ENCODE measurements at places on chromosomes 1 and 21.

GRCh38 chr1:8831340-8831739 lies 13.9 kb upstream of the RERE start:
- no peak for DNase-seq

- DNase-seq: no peak
Observed at GRCh38 chr1:19676438-19676922, 11.8 kb downstream of the HTR6 start.

GRCh38 chr1:47213230-47213963 lies 18.6 kb downstream of the TAL1 start:
- DNase-seq: no peak

DNA sequence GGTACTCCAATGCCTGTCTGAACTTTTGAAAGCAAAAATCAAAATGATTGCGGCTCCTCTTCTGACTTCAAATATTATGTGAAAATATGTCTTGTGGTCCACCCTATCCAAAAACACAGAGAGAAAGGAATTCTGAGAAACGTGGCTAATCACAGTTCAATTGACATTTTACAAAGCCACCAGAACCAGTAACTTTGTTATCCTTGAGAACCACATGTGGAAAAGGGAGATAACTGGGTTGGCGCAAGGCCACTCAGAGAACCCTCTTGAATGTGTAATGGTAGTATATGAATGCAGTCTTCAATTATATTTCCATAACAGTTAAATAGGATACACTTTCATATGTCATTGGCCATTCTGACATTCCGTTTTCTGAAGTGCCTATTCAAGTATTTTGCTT lies 1030.0 kb upstream of the TMPRSS15 start:
- no peak for DNase-seq

DNA sequence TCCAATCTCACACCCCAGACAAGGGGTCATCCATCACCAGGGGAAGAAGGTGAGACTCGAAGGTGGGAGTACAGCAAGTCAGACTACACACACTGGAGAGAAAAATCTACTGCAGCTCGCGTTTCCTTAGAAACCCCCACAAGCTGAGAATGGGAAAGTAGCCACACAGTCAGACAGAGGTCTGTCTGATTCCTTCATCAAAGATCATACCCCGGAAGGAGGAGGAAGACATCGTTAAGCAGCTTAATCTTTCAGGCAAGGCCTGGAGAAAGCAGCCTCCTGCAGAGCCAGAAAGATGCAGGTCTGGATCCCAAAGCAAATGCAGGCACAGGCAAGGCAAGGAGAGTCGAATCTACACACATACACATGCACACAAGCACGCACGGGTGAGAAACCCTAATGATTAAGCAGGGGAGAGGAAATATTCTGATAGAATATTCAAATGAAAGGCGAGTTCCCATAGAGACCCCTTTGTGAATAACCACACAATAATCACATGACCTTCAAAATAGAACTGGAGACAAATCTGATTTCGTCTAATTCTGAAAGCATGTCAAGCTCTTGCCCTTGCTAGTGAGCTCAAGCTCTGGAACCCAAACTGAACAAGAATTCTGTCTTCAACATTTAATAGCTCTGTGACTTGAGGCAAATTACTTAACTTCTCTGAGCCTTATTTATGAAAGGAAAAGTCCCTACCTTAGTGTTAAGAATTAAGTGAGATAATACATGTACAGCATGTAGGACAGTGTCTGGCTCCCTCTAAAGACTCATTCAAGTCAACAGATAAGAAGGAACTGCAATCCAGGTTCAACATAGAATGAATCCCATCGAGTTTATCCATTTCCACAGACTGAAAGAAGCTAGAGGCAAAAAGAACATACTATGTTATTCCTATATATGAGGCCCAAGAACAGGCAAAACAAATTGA lies 387.8 kb downstream of the OMA1 start:
- no peak for DNase-seq

- no peak for DNase-seq
Observed at GRCh38 chr21:17269760-17270159, 243.1 kb upstream of the CXADR start.

DNA sequence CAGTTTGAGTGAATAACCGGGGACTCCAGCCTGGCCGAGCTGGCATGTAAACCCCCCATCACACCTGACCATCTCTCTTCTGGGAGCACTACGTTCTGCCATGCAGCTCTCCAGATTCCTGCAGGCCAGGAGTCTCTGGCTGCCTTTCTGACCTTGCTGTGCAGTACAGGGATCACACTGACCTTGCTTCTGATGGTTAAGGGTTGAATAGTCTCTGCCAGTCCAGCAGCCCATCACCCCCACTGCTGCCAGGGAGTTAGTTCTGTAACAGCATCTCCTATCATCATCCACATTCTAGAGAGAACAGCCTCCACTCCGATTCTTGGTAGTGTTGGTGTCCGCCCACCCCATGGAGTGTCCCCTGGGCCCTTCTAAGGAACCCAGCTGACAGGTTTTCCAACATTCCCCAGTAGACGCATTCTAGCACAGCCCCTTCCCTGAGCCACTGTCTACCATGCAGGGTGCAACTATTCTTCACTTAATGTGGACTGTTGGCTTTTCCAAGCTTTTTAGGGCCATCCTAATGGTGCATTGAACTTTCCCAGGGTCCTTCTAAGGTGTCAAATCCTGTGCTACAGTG lies 109.8 kb downstream of the RIPK4 start:
- DNase-seq: no peak

DNA sequence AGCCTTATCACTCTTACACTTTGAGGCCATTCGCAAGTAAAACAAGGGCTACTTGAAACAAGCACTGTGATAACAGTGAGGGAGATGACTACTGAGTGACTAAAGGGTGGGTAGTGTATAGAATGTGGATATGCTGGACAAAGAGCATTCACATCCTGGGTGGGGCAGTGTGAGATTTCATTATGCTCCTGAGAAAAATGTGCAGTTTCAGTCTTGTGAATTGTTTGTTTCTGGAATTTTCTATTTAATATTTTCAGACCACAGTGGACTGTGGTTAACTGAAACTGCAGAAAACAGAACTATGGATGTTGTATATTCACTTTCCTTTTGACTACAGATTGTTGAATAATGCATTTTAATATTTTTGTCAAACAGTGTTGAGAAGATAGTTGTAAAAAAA lies 25.1 kb upstream of the B3GALT2 start:
- DNase-seq: peak; percentile 83

DNA sequence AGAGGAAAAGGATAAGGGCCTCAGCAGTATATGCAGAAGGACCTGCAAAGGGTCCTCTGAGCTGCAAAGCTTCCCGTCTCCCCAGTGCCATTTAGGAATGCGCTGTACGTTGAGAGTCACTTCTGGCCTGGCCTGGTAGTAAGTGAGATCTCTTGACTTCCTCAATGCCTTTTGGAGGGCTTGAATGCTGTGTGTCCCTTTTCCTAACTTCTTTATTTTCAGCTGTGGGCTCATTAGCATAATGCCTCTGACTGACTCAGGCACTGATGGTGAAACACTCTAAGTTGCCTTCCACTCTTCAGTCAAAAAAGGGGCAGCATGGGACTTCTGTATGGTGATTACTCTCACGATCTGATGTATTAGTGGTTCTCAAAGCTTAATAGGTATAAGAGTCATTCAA lies 49.9 kb downstream of the XCL1 start:
- DNase-seq: no peak

GRCh38 chr1:17909634-17910033 lies 154.5 kb downstream of the ACTL8 start:
- no peak for DNase-seq

DNA sequence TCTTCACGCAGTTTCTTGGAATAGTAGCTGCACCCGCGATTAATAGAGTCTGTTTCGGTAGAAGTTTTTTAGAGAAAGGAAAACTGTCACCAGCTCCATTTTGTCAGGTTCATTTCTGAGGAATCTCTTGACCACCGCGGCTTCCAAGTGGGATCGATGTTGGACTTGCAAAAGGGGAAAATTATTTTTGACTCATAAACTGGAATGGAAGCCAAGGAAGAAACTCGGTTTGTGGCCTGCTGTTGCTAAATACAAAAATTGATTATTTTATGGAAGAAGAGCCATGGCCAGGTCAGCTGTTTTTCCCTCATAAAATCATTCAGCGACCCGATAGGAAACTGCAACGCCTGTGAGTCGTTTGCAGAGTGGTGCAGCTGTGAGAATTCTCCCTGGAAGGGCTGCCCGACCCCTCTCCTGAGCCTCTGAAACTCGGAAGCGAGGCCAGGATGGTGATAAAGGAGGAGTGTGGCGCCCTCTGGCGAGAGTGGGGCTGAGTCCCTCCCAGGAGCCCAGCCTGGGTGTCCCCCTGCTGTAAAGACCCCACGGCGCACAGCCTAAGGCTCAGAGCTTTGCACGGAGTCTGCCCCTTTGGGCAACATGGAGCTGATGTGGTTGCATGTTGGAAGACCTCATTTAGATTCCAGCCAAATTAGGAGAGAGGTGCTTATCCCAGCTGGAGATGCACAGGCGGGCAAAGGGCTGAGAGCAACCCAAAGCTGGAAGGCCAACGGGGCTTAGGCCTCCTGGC lies 83.6 kb upstream of the SLC25A33 start:
- no peak for DNase-seq

- no peak for DNase-seq
Observed at GRCh38 chr1:227487606-227488005, 75.8 kb upstream of the ZNF678 start.

DNA sequence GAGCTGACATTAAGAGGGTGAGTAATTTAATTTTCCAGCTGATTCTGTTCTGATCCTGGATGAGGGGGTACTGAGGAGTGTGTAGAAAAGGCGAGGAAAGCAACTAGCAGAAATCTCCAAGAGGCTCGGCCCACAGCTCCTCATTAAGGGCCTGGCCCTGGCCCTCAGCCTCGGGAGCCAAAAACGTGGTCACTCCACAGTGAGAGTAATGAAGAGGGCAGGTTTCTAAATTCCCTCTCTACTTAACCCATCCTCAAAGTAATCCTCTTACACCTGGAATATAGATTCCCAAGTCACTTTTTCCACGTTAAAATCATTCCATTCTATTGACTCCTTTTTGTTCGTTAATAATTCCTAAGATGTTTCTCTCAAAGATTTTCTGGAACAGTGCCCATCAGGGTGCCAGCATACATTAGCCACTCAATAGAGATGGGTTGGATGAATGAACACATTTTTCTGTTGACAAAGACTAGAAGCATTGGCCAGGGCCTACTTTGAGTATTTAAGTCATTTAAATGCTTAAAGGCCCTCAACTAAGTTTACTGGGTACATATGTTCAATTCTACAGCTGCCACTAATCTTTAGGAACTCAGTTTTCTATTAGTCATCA lies 1.1 kb upstream of the COL11A1 start:
- DNase-seq: no peak

- DNase-seq: no peak
Observed at GRCh38 chr21:44858791-44859190, 14.7 kb downstream of the PTTG1IP start.

DNA sequence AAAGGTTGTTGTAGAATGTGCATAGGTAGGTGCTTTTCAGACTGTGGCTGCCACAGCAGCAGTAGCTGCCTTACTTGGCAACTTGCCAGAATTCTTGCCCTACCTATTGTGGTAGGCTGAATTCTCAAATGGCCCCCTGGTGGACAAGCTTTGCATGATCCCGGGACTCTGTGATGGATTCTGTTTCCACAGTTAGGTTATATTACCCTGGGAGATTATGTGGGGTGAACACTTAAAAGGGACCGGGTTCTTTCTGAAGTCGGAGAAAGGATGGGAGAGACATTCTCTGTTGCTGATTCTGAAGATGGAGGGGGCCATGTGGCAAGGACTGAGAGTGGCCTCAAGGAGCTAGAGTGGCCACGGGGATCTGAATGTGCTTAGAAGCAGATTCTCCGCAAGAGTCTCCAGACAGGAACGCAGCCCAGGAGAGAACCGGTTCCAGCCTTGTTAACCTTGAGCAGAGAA lies 32.1 kb upstream of the KCNE1 start:
- DNase-seq: no peak

DNA sequence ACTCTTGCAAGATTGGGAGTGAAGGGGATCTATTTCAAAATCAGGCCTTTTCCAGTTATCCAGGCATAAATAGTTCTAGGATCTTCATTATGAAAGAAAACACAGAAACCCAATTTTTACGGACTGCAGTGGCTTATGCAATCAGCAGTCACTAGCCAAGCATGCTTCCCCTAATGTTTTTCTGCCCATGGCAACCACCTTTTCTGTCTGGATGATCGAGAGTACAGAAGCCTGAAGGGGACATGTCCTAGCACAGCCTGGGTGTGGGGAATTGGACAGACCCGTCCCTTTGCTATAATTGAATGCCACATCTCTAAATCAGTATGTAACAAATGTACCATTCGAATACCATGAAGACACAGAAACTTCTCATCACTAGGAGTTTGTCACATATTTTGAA lies 29.8 kb upstream of the NCAM2 start:
- DNase-seq: no peak

DNA sequence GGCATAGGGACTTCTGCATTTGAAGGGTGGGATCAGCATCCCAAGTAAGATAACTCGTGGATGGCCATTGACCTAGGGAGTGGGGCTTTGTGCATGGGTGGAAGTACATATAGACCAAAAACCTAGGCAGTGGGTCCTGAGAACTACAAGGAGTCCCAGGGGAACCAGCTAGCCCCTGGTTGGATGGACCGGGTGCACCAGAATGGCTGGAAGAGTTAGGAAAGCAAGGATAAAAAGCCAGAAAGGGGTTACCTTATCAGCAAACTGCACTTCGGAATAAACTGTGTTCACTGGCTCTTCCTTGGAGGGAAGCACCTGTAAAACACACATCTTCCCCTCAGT lies 26.6 kb upstream of the SLAMF6 start:
- DNase-seq: no peak

- DNase-seq: no peak
Observed at GRCh38 chr1:173861731-173862145, 6.1 kb downstream of the GAS5 start.

DNA sequence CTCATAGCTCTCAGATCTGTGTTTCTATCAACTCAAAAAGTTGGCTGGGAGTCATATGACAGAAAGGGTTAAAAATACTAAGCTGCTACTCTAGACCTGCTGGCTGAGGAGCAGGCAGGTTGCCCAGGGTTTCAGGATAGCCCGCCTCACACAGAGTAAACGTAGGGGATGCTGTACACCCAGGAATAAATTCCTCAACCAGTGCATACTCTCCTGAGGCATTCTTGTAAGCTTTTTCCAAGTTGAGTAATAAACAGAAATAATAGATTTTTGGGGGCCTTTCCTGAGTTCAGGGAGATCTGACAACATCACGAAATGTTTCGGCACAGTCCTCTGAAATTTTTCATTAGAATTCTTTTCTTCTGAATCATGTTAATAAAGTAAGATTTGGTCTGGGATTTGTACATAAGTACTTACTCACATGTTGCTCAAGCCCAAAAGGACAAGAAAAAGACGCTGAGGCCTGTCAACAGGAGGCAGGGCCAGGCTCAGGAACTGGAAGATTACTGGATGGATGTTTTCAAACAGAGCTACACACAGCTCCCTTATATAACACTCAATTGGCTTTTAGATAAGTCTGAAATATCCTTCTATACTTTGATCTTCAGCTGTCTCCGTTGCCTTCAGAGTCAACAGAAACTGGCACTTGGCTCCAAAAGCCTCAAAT lies 41.0 kb downstream of the TGFBR3 start:
- peak; percentile 70 for DNase-seq

DNA sequence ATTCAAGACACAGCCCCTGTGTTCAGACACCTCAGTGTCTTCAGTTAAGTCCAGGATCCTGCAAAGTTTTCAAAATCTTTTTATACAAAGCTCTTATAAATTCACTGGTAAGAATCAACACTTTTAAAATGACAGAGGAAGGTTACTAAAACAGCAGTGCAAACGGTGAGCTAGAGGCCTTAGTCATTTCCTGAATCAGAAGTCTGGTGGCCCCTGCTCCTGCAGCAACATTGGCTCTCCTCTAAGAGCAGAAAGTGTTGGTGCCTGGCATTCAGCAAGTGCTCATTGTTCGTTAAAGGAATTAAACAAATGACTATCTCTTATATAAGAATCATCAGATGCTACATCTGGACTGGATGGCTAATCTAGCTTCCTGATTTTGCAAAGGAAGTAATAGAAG lies 282.9 kb downstream of the PTGER3 start:
- no peak for DNase-seq

Measured in non-pigmented ciliary epithelial cell (primary cell).